ENCODE measurements at places on chromosomes 1 and 21.

DNA sequence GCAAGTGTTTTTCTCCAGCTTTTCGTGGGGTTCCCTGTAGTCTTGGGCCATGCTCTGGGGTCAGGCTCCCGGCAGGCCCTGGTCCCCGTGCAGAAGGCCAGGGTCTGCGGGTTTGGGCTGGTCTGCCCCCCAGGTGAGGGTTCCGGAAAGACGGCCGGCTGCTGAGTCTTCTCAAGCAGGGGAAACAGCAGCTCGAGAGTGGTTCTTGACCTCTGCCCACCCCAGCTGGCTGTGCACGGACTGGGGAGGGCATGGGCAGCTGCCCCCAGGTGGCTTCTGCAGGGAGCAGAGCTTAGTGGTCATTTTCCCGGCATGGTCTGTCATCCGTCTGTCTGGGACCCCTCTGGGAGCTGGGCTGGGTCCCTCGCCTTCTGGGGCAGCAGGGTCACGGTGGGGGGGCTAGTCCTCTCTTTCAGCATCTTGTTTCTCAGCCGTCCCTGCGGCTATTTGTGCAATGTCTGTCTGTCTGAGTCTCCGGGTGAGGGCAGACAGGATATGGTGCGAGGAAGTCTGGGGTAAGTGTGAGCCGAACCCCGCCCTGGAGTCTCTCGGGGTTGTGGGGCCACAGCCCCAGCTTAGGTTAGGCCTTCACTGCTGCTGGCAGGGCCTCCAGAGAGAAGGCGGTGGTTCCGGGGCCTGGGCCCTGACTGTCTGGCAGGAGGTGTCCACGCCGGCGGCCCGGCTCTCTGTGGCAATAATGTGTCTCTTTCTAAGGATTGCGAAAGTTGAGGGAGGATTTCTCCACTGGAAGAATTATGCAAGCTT, 6.1 kb downstream of the SKI start:
- DNase-seq, result peak; percentile 89

GRCh38 chr1:23537296-23537973, 6.4 kb upstream of the E2F2 start:
- DNase-seq, result no peak

DNA sequence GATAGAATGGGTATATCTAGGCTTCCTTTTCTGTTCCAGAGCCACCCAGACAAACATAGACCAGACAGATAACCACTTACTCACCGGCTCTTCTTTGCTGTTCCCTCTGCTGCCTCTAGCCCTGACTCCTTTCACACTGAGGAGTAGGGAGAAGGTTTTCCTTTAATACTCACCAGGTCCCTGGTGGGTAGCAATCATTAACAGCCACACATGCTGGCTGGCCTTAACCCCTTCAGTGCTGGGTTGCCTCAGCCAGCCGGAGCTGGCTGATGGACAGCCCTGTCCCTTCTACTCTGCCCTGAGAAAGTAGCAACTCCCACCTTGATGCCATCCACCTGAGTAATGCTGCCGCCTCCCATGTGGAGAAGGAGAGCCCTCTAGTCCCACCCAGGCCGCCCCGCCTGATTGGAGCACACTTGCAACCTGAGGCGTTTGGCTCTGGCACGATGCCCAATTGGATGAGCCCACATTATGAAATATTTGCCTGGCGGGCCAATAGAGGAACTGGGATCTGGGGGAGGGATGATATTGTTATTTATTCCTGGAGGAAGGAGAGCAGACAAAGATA, 71.6 kb downstream of the PLEKHA6 start:
- DNase-seq, result peak; percentile 75

GRCh38 chr1:12811409-12811784, 19.8 kb downstream of the PRAMEF11 start:
- no peak for DNase-seq

DNA sequence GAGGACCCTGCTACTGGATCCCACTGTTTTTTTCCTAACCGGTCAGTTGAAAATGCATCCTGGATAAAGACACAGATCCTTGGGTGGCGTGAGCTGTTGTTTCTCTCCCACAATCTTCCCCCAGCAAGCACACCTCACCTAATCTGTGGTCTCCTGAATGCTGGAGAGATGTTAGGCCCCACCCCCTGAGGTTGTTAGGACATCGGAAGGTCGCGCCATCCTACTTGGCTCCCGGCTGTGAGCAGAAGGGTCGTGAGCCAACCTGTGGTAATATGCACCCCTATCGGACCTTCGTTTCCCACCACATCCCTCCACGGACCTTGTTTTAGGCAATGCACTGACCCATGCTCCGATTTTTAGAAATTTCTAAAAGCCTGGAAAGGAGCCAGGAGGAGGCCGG, 89.9 kb upstream of the IPO9 start:
- no peak for DNase-seq

Data from left ventricle myocardium inferior (tissue), 1 donor.